Left lobe of liver (tissue), 2 donors: ENCODE measurements at places on chromosomes 12 and 14. TPM values are rescaled to one million over a fixed set of nuclear protein-coding genes. Genes with fewer than 3 reads are reported as not detected.
A peak's percentile ranks its signal among the peaks of the same experiment; 100 is the strongest.

- DNase-seq: no peak
These were observed 8.6 kb downstream of the SLC25A29 start for GRCh38 chr14:100297320-100298300.

GRCh38 chr14:75236467-75236866 lies 42.2 kb upstream of the FOS start:
- no peak for DNase-seq

DNA sequence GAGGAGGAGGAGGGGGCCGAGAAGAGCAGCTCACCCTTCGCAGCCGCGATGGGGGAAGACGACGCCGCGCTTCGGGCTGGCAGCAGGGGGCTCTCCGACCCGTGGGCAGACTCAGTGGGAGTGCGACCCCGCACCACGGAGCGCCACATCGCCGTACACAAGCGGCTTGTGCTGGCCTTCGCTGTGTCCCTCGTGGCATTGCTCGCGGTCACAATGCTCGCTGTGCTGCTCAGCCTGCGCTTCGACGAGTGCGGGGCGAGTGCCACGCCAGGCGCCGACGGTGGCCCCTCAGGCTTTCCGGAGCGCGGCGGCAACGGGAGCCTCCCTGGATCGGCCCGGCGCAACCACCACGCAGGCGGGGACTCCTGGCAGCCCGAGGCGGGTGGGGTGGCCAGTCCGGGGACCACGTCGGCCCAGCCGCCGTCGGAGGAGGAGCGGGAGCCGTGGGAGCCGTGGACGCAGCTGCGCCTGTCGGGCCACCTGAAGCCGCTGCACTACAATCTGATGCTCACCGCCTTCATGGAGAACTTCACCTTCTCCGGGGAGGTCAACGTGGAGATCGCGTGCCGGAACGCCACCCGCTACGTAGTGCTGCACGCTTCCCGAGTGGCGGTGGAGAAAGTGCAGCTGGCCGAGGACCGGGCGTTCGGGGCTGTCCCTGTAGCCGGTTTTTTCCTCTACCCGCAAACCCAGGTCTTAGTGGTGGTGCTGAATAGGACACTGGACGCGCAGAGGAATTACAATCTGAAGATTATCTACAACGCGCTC lies 745 bp downstream of the TRHDE start:
- no peak for DNase-seq

GRCh38 chr14:88026890-88027289 lies 22.0 kb downstream of the GPR65 start:
- no peak for DNase-seq

DNA sequence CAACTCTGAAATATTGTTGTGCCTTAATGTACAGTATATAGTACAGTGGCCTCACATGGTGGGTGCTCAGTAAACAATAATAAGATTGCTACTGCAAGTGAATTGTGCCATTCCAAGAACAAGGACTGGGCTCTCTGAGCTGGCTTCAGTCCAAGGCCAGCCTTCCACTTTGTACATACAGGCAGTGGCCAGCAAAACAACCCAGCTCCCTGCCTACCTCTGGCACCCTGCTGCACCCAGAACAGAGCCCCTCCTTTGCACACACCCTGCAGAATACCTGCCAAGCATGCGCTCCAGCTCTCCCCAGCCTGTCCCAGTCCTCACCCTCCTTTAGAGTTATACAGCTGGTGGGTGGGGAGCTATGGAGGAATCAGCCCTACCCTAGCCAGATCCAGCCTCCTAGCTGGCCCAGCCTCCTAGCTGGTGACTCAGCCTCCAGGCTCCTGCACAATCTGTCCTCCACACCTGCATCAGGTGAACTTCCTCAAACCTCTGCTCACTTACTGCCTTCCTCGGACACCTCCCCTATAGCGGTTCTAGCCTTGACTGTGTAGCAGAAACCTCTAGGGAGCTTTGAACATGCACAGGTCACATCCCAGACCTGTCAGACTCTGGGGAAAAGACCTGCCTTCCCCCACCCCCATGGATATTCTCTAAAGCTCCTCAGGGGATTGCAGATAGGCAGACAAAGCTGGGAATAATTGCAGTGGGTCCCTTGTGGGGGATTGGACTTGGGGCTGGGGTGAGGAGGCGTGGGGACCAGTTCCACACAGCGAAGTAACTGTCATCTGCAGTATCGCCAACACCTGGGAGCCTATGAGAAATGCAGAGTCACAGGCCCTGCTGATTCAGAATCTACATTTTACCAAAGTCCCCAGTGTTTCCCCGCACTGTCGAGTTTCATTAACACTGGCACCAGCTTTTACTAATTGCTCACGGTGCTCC lies 17.9 kb downstream of the ZDHHC22 start:
- DNase-seq: peak; percentile 78

DNA sequence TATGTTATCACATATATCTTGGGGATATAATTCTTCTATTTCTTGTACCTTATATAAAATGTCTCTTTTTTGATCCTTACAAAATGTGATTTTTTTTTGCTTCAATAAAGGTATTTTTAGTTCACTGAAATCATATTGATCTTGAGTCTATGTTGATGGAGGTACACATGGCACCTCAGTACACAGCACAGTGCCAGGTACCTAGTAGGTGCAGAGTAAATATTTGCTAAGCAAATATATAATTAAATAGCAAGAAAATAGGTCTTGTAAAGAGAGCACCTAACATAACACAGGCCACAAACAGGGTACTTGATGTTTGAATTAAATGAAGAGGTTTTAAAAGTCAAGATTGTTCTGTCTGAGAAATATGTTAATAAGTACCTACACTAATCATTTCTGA lies 69.7 kb downstream of the CIT start:
- no peak for DNase-seq

Gene SLC10A1
- 117 TPM for total RNA-seq

Gene FOXN4
- 0.10 TPM for total RNA-seq

Gene CTSG
- total RNA-seq: 0.55 TPM
